ENCODE measurements at places on chromosomes 11 and 22.

GRCh38 chr11:21268036-21268435, 598.6 kb downstream of the NELL1 start:
- DNase-seq, result no peak

GRCh38 chr11:76598426-76598839, 72.1 kb downstream of the LRRC32 start:
- no peak for DNase-seq

GRCh38 chr22:25697181-25697664, 44.8 kb upstream of the MYO18B start:
- DNase-seq, result no peak

GRCh38 chr11:14645985-14646900, 2.6 kb downstream of the PDE3B start:
- DNase-seq, result no peak

GRCh38 chr11:114562166-114562916, 2.7 kb upstream of the NXPE1 start:
- DNase-seq, result no peak

DNA sequence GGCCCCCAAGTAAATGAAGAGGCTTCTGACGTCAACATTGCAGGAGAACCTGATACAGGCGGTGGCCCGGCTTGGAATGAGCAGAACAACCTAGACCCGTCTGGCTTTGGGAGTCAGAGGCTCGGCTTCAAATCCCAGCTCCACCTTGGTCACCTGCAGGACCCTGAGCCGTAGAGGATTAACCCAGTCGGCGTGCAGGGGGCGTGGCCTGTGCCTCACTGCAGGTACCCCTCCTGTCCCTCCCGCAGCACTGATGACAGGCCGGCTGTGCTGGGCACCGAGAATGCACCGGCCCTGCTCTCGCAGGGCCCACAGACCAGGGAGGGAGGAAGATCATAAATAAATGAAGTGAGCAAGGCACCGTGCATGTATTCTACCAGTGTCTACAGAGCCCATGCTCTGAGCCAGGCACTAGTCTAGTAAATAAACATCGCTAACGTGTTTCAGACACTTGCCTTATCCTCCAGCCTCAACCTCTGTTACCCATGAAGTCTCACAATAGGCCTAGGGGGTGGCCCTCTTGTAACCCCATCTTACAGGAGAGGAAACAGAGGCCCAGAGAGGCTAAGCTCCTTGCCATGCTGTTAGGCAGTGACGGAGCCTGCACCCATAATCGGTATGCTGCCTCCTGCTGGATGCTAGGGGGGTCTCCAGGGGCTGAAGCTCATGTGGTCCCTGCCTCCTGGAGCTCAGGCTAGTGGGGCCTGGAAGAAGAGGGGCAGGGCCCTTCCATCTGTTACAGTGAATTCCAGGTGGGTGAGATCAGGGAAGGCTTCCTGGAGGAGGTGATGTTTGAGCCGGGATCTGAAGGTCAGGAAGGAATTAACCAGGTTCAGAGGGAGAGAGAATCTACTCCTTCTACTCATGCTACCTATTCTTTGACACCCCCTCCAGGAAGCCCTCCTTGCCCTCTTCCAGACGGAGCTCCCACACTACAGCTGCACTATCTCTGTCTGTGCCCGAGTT, 53.4 kb downstream of the RTL6 start:
- no peak for DNase-seq

- no peak for DNase-seq
Observed at GRCh38 chr22:47392729-47393128, 630.3 kb downstream of the TBC1D22A start.

DNA sequence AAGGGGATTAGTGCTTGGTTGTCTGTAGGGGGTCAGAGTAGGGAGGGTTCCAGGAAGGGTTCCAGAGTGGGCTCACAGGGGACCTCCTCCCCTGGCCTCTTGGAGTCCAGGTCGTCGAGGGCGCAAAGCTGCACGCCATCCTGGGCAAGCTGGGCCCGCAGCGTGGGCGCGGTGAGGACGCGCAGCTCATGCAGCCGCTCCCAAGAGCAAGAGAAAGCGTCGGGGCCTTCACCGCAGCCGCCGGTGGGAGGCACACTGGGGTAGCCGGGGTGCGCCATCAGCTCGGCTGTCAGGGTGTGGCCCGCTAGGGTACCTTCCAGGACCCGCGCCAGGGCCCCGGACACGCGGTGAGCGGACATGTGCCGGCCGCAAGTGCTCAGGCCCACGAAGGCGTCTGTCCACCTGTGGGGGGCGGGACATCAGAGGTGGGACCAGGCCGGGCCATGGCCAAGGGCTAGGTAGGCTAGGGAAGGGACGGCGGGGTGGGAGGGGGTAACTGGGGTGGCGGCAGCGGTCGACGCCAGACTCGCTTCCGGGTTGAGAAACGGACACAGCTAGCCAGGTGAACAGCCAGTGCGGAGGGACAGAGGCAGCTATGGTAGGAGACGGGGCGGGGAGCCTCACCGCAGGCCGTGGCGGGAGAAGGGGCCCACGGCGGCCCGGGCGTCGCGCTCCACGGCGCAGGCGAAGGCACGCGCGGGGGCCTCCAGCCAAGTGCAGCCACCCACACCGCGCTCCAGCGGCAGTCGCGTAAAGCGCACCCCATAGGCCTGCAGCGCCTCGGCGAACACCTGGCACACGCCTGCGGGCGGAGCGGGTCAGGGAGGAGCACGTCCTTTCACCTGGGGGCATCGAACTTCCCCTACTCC, 1.2 kb downstream of the YDJC start:
- no peak for DNase-seq

DNA sequence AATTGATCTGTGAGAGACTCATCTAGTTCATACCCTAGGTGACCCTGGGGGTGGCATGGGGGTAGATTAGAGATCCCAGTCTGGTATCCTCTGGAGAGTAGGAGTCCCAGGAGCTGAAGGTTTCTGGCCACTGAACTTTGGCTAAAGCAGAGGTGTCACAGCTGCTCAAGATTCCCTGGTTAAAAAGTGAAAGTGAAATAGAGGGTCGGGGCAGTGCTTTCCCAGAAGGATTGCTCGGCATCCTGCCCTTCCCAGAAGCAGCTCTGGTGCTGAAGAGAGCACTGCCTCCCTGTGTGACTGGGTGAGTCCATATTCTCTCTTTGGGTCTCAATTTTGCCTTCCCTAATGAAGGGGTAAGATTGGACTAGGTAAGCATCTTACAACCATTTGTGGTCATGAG, 653 bp downstream of the IL18BP start:
- DNase-seq, result no peak

- DNase-seq, result no peak
Observed at GRCh38 chr11:33953289-33953688, 61.4 kb upstream of the LMO2 start.

- no peak for DNase-seq
Observed at GRCh38 chr11:130798280-130798679, 118.0 kb downstream of the SNX19 start.

GRCh38 chr11:2135018-2135569, 4.1 kb downstream of the IGF2 start:
- DNase-seq, result no peak

DNA sequence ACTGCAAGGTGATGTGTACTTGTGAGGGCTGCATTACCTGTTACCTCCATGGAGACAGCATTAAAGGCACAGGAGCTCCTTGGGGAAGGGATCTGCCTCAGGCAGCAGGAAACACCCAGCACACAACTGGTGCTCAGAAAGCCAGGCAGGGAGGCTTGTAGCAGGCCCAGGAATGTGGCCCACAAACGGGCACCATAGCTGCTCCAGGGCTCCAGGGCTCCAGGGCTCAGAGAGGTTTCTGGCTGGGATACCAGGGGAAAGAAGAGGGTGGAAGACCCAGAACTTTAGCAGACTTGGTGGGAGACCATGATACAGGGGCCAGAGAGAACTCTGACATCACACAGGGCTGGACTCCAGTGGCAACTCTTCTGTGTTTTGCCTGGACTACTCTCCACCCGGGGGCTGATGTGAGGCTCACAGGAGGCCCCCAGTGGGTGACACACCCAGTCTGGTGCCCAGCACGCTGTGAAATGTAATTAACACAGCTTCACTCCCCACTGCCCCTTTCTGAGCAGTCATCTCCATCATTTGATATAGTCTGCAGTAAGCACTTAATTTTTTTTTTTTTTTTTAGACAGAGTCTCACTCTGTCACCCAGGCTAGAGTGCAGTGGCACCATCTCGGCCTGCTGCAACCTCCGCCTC, 14.7 kb upstream of the SULT4A1 start:
- DNase-seq, result no peak

DNA sequence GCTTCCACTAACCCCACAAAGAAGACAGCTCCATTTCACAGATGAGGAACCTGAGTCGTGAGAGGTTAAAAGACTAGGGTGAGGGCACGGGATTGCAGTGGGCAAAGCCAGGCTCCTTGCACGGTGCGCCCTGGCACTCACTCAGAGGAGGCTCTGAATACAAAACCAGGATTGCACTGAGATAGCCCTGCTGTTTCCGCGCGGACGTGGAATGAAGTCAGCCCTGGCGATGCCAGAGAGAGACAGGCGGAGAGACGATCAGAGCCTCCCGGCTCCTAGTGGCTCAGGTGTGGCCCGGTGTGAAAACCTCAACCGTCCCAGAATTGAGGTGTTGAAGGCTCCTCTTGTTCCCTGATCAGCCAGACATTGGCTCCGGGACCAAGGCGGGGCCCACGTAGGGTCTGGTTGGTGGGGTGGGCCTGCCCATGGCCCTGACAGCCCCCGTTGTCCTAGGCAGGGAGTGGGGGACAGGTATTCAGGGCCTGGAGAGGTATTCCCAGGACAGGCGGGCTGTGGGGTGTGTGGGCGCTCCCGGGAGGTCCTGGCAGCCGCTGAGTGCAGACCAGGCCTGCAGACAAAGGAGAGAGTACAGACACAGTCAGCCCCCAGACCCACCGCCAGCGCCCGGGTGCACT, 43.1 kb upstream of the LINC01488 start:
- no peak for DNase-seq

DNA sequence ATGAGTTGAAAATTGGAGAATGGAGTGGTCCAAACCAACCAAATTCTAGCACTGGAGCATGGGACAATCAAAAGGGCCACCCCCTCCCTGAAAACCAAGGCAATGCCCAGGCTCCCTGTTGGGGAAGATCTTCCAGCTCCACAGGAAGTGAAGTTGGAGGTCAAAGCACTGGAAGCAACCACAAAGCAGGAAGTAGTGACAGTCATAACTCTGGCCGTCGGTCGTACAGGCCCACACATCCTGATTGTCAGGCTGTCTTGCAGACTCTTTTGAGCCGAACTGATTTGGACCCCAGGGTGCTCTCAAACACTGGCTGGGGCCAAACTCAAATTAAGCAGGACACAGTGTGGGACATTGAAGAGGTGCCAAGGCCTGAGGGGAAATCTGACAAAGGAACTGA, 80.5 kb upstream of the ADSL start:
- no peak for DNase-seq

DNA sequence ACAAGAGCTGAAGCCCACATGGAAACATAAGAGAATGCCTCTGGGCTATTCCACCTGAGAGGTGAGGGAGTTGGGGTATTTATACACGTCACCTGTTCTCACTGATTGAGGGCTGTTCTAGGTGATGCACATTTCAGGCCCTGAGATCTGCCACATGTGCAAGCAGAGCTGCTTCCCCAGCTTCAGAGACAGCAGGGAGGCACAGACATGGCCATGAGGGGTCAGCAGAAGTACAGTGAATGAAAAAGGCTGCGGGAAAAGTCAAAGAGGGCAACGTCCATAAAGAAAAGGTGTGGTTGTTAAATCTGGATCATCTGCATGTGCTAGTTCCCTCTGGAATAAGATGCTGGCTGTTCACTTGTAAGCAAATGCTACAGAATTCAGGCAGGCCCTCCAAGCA, 75.4 kb downstream of the GAB4 start:
- DNase-seq, result no peak

- no peak for DNase-seq
Observed at GRCh38 chr11:46564459-46564858, 29.4 kb downstream of the AMBRA1 start.

DNA sequence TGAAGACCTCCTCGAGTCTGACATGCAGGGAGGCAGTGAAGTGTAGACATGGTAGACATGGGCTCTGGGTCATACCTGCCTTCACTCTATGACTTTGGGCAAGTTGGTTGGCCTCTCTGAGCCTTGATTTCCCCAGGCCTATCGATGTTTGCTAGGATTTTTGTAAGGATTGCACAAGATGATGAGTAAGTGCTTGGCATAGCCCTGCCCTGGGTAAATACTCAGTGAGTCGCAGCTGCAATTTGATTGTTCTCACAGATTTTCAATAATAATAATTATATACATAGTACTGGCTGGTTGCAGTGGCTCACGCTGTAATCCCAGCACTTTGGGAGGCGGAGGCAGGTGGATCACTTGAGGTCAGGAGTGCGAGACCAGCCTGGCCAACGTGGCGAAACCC, 18.1 kb downstream of the MCM5 start:
- DNase-seq, result no peak

- DNase-seq, result no peak
Observed at GRCh38 chr11:127338380-127339259, 338.1 kb upstream of the KIRREL3 start.

DNA sequence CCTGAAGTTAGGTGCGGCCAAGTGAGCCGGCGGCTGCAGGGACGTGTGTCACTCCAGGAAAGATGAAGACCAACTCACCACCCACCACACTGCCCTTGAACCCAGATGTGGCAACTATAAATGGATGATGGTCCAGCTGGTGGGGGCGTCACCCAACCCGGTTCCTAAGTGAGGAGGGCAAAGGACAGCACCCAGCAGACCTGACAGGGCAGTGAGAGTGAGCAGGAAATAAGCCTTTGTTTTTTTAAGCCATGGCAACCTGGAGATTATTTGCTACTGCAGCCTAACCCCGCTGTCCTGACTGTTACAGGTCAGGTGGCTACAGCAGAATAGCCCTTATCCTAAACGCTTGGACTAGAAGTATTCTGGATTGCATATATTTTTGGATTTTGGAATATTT, 228.9 kb downstream of the CTTN start:
- DNase-seq, result no peak

DNA sequence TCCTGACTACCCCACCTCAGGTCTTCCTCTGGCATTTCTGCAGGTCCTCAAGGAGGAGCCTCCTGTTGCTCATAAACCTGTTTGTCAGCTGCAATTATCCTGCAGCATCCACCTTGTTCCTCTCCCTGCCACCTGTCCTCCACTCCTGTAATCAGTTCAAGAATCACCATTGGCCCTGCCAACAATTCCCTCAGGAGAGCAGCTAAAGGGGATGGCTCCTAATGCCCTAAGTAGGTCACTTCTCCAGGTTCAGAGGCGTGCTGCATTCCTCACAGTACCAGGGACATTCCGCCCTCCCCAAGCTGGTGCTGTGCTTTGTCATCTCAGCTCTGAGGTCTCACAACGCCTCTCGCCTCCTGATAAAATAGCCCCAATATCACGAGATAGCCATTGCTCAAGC, 2.1 kb downstream of the CLDN25 start:
- no peak for DNase-seq
